Natural killer cell (primary cell): ENCODE measurements at places on chromosomes 2 and 18.

GRCh38 chr2:72300147-72300684 lies 152.6 kb upstream of the CYP26B1 start:
- no peaks in the 10 kb centered on the region for H3K36me3 ChIP-seq
- H3K4me1 ChIP-seq: no peaks in the 10 kb centered on the region
- no peak for DNase-seq
- H3K27ac ChIP-seq: no peak overlapping the region
- no peak overlapping the region for H3K4me3 ChIP-seq

GRCh38 chr2:197496695-197497094 lies 2.9 kb downstream of the HSPD1 start:
- no peaks in the 10 kb centered on the region for H3K27me3 ChIP-seq
- H3K4me1 ChIP-seq: peaks cover 21% of the 10 kb centered on the region
- no peak overlapping the region for H3K27ac ChIP-seq
- H3K36me3 ChIP-seq: peaks cover 57% of the 10 kb centered on the region
- no peak for DNase-seq

DNA sequence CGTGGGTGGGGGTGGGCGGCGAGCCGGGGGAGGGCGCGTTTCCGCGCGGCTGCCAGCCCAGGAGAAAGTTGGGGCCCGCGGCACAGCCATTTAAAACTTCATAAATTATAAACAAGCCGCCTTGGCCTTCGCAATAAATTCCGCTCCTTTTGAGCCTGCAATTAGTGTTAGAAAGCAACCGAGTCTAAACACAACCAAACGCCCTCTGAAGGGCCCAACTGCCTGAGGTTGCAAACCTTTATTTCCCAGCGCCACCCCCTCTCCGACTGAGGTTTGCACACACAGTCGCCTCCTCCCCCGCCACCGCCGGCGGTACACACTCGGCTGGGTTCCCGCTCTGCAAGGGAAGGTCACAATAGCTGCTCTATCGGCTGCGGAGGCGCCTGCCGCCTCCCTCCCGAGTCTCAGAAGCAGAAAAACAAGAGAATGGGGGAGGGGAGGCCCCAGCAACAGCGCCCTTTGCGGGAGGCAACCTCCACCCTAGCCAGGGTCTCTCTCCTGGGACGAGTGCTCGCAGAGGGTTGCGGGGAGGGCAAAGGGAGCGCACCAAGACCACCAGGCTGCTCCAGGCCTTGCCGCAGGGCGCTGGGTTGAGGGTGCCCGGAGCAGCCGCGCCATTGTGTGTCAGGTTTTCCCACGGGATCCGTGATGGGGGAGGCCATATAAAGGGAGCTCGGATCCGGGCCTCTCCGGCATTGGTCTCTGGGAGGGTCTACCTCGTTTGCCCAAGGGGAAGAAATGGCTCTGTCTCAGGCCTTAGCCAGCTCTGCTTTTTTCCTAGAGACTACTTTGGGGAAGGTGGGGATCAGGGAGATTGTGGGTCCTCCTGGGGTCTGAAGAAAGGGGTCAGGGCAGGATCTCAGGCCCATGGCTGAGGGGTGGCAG lies 13.4 kb upstream of the HOXD1 start:
- H3K27ac ChIP-seq: no peak overlapping the region
- no peak for DNase-seq
- no peaks in the 10 kb centered on the region for H3K4me1 ChIP-seq

DNA sequence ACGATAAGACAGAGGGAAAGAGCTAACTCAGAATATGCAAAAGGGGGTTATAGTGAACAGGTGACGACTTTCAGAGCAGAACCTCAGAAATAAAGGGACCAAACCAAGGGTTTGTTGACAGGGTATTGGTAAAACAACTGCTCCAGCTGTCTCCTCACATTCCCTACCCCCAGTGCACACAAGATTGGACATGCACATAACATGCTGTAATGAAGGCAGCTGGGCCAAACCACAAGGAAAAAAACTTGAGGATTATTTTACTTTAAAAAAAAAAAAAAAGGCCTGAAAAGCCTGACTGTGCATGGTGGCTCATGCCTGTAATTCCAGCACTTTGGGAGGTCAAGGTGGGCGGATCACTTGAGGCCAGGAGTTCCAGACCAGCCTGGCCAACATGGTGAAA lies 3.5 kb downstream of the RBM43 start:
- no peaks in the 10 kb centered on the region for H3K27me3 ChIP-seq
- DNase-seq: no peak
- H3K4me1 ChIP-seq: peaks cover 10% of the 10 kb centered on the region
- H3K27ac ChIP-seq: no peak overlapping the region
- peaks cover 5% of the 10 kb centered on the region for H3K36me3 ChIP-seq

GRCh38 chr18:70400476-70400875 lies 111.6 kb downstream of the SOCS6 start:
- no peaks in the 10 kb centered on the region for H3K36me3 ChIP-seq
- H3K27ac ChIP-seq: no peak overlapping the region
- no peak for DNase-seq
- no peaks in the 10 kb centered on the region for H3K4me1 ChIP-seq
- no peaks in the 10 kb centered on the region for H3K27me3 ChIP-seq
- H3K4me3 ChIP-seq: no peak overlapping the region

DNA sequence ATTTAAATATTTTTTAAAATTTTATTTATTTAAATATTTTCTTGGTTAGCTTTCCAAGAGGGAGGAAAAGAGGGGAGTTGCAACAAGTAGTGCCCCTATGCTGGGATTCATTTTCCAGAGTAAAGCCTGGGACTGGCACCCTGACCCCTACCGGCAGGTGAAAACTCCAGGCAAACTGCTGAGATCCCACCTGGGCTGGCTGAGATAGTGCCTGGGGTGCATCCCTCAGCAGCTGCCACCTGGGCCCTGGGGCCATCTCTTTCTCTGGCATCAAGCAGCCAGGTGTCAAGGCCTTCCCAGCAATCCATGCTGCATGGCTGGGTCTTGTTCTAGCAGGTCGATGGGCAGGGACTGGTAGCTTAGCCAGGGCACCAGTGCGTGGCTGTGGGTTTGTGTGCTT lies 6.6 kb downstream of the SIX2 start:
- no peak overlapping the region for H3K27ac ChIP-seq
- no peak for DNase-seq
- no peak overlapping the region for H3K4me3 ChIP-seq
- peaks cover 64% of the 10 kb centered on the region for H3K27me3 ChIP-seq
- no peaks in the 10 kb centered on the region for H3K36me3 ChIP-seq
- peaks cover 34% of the 10 kb centered on the region for H3K4me1 ChIP-seq

DNA sequence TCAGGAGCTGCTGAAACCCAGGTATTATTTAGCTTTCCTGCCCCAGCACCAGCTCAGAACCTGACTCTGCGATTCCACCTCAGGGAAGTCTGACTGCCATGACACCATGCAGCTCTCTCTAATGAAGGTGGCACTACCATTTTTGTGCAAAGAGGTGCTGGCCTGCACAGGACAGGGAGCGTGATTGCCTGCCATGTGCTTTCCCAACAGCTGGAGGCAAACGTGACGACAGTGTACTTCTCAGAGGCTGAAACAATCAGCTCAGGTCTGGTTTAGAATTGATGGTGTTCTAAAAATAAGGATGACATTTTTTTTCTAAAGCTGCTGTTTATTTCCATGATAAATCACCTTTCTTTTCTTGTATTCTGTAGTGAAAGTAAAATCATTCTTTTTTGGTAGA lies 75.2 kb upstream of the TTC39C start:
- no peak overlapping the region for H3K27ac ChIP-seq
- H3K36me3 ChIP-seq: no peaks in the 10 kb centered on the region
- DNase-seq: no peak
- no peak overlapping the region for H3K4me3 ChIP-seq

DNA sequence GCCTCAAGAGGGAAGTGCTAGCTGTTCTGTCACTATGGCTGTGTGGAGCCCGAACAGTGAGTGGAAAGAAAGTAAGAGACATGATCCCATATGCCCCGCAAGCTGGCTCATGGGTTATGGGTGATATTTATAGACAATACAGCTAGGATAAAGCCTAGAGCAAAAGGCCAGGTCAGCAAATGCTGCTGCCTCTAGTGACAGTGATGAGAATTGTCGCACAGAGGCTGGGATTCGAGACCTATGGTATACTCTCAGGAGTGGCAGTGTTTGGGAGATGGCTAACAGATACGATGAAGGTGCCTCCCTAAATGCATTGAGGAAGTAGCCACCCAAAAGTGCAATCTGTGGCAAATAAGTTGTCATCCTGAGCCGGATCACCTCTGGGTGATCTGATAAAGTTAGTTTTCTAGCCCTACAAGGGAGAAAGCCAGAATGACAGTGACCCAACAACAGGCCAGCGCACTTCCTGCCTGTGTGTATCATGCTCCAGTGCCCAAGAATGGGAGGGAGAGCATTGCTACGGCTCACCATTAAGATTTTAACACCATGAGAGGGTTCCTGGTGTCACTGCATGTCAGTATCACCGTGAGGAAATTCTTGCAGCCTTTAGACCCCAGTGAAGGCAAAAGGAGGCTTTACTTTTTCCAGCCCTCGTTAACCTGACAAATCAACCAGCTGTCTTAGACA lies 92.2 kb upstream of the TGFA start:
- H3K27me3 ChIP-seq: no peaks in the 10 kb centered on the region
- H3K4me1 ChIP-seq: no peaks in the 10 kb centered on the region
